ENCODE measurements at places on chromosomes 1 and 21.
A peak's percentile ranks its signal among the peaks of the same experiment; 100 is the strongest.

GRCh38 chr1:7705048-7705907 is 65.8 kb upstream of the VAMP3 start:
- no peak for DNase-seq

DNA sequence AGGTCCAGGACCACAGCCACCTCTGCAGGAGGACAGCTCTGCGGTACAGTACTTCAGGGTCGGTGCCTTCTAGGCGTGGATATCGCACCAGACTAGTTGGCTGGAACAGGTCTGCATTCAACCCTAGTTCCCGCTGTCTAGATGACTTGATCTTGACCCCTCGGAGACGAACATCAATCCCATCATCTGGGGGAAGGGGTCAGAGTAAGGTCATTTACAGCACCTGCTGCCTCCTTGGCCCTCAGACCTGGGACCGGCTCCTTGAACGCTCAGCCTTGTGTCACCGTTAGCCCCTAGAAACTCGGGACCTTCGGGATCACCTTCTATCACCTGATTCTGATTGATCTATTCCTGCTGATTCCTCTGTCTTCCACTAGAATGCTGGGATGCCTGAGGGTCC is 2.6 kb downstream of the HECTD3 start:
- no peak for DNase-seq

DNA sequence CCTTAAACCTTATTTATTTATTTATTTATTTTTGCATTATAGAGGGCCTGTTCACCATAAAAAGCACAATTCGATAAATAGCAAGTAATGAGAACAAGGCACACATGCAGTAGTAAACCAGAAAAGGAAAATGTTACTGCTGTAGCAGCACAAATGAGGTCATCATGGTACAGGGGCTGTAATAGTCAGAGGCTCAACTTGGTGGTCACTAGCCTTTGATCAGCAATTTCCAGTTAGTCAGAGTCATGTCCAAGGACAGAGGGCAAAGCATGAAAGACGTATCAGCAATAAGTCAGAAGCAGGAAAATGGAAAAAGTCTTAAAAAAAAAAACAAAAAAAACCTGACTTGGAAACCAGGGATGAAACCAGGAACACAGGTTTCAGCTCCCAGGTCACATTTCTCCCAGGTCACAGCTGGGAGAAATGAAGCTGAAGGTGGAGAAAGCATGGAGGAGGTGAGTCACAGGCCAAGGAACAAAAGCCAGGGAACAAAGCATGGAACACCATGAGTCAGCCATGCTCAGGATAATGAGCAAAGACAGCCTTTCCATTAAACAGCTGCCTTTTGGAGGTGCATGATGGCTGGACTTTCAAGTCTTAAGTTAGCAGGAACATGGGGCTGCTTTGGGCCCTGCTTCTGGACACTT is 556.3 kb downstream of the LTN1 start:
- no peak for DNase-seq

- DNase-seq = no peak
Observed at GRCh38 chr21:28126521-28127174, 866.0 kb downstream of the LTN1 start.

- DNase-seq = no peak
Observed at GRCh38 chr1:53681977-53682685, 56.8 kb downstream of the GLIS1 start.

DNA sequence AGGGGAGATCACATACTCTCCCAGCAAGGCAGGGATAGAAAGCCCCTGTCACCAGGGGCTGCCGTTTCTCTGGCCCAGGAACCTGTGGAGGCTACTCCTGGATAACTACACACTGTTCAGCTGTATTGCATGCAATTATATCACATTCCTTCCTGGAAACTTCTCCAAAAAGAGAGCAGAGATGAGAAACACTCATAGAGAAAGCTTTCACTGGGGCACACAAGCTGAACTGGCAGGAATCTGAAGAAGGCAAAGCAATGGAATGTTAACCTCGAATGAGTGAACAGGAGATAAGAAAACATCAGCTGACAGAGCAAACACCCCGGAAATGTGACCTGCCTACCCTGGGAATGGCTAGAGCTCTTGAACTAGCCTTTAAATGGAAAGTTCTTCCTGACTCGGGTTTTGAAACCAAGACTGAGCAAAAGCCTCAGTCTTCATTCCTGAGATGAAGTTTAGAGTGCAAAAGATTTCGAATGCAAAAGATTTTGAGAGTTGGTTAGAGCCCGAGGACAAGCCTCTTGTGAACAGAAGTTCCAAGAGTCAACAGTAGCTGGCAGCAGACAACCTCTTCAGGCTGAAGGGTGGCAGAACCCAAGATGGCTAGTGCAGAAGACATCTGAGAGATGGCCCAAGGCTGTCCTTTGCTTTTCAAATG is 32.3 kb downstream of the CCN1 start:
- DNase-seq = no peak

DNA sequence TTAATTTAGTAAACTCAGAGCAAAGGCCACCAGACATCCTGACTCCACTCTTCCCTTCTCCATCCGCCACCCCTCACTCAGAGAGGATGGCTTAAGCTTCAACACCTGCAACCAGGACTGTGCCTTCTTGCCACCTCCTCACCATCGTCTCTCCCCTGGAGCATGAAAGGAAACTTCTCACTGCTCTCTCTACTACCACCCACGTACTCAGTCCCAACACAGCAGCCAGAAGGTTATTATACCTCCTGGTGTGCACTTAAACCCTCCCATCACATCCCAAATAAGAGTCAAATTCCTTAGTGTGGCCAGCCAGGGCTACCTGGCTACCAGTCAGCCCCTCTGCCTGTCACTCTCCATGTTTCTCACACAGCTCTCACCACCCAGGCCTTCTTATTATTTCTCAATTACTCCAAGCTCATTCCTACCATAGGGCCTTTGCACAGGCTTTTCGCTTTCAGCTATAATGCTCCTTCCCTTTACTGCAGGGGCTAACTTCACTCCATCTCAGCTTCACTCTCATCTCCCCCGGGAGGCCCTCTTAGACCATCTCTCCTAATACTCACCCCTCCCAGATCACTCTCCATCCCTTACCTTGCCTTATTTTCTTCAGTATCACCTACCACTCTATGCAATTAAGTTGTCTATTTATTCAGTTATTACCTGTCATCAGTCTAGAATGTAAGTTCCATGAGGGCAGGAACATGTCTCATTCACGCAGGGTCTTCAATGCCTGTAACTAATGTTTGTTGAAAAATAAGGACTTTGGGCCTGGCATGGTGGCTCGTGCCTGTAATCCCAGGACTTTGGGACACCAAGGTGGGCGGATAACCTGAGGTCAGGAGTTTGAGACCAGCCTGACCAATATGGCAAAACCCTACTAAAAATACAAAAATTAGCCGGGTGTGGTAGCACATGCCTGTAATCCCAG is 137.5 kb downstream of the TOMM20 start:
- DNase-seq = no peak

GRCh38 chr1:14733048-14733778 is 134.7 kb downstream of the KAZN start:
- no peak for DNase-seq

DNA sequence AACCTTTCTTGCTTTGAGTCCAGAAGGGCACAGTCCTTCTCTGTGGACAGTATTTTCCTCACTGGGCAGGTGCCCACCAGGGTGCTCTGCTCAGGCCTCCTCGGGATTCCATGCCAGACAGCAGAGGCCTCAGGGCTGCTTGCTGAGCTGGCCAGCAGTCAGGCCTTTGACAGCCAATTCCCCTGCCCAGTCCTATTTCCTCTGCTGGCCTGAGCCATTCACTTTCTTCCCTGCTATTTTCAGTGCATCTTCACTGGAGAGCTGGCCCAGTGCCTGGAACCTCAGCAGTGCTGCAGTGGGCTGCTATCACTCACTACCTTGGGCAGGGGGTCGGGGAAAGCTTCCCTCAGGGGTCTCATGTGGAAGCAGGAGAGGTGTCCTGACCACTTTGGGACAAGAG is 33.2 kb downstream of the KCNA10 start:
- DNase-seq = no peak

DNA sequence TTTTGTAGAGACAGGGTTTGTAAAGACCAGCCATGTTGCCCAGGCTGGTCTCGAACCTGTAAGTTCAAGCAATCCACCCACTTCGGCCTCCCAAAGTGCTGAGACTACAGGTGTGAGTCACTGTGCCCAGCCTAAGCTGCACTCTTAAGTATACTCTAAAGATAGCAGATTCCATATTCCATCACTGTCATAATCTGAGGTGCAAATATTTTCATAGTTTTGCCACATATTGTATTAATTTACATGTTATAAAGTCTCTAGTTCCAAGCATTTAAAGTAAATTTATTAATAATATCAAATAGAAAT is 121.3 kb downstream of the HFM1 start:
- DNase-seq = no peak

GRCh38 chr21:46442938-46443337 is 15.8 kb upstream of the DIP2A start:
- peak; percentile 84 for DNase-seq

DNA sequence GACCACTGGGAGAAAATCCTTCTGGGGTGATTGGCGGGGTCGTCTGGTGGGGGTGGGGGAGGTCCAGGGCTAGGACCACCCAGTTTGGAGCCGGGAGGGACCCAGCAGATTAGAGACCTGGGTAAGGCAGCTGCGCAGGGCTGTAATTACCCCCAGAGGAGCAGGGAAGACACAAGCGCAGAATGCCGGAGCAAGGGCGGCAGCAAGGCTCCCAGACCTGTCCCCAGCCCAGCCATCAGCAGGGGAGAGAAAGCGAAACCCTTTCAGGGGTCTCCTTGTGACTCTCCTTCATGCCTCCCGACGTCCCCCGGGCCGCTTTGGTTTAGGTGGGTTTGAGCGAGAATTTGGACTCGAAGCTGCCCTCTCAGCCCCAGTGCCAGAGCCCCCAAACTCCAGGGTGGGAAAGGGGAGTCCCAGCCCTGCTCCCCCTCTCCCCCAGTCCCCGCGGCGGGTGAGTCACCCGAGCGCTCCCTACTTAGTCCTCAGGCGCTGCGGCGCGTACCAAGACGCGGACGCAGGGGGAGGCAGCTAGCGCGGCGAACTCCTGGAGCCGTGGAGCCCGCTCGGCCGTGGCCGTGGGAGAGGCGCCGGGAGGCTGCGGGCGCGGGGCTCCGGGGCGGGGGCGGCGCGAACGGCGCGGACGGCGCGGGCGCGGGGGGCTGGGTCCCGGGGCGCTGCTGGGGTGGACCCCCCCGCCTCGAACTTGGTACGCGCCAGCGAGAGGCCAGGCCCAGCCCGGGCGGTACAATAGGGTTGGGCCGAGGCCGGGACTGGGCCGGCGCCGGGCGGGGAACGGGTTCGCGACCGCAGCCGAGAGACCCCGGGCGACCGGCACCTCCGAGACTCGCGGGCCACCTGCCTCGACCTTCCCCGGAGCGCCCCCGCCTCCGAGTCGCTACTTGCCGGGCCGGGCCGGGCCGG is at the start of gene MAP7D1:
MAP7D1 (plus strand) TSS at position 753 of the 921 bp plus-strand sequence. CDS start 258 bp downstream, outside the sequence.
- DNase-seq = peak; percentile 89

DNA sequence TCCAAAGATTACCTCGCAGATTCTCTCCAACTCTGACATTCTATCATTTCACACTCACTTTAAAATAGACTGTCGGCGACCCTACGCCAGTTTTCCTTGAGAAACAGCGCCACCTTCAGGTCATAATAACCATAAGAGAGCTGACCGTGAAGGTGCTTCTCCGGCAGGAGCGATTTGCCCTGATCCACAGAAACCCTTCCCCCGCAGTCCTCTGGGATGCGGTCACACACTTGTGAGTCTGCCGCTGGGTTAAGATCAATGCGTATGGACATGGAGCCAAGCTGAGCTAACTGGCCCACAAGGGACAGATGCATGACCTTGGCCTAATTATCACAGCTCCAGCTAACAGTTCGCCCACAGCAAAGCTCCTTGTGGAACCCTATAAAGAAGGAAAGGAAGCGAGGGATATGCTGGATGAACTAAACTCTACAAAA is 32.8 kb upstream of the IFNAR2 start:
- DNase-seq = peak; percentile 83

- no peak for DNase-seq
Observed at GRCh38 chr21:15703932-15704331, 25.9 kb upstream of the USP25 start.

DNA sequence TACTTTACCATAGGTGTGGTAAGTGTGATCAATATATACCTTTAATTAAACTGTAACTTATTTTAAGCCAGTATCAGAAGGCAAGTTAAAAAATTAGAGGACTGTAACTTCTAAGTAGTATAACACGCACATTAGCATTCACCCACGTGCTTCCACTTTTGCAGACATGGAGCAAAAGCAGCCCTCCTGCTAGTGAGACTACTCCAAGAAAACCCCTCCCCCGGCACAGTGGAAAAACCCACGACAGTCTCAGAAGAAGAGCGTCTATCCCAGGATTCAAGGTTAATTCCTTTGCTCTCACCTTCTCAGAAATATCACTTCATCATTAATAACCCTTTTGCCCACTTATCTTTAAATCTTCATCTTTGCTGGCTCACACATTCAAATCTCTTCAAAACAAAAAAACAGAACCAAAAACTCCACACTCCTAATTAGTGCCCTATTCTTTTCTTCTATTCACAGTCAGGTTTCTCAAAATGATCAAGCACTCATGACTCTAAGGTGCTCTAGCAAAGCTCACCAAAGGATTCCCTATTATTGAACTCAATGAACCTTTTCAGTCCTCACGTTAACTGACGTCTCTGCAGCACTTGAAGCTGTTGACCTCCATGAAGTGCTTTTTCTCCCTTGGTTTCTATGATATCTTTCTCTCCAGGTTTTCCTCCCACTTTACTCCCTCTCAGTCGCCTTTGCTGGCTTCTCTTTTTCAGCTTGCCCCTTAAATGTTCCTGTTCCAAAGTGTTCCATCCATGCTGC is 213.5 kb downstream of the SMYD3 start:
- DNase-seq = no peak

DNA sequence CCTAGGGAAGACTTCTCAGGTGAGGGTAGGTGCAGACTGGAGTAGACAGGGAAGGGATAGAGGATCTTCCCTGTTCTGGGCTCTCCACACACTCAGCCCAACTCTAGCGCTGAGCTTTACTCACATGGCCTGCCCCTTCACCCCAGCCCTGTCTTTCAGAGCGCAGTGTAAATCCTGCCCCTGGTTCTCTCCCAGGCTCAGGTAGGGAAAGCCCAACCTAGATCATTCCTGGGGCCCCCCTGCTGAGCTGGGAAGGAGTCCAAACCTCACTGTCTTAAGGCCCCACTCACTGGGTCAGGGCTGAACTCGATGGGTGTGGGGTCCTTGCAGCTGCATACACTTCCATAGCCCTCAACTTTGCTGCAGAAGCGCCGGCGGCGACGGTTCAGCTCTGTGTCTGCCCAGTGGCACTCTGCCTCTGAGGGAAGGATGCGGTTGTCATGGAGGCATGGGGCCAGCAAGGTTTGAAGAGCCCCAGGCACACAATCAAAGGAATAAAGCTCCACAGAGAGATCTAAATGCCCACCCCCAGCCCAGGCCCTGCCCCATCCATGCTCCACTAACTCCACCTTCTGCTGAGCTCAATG is 4.2 kb downstream of the POMGNT1 start:
- no peak for DNase-seq

- no peak for DNase-seq
Observed at GRCh38 chr1:101371259-101371658, 134.4 kb downstream of the S1PR1 start.

Measured in hematopoietic multipotent progenitor cell treated with erythropoietin and hydrocortisone succinate and interleukin-3 and kit ligand, for 15 days (in vitro differentiated cells).